ENCODE measurements at places on chromosomes 7 and 10. TPM values are rescaled to one million over a fixed set of nuclear protein-coding genes. Genes with fewer than 3 reads are reported as not detected.
A peak's percentile ranks its signal among the peaks of the same experiment; 100 is the strongest.

- DNase-seq = peak; percentile 75
These were observed 25.3 kb upstream of the CUX1 start for GRCh38 chr7:101792051-101792681.

- no peak for DNase-seq
These were observed 77.9 kb downstream of the CCNY start for GRCh38 chr10:35413985-35414861.

GRCh38 chr10:33441561-33441960, 107.1 kb upstream of the NRP1 start:
- DNase-seq = no peak

DNA sequence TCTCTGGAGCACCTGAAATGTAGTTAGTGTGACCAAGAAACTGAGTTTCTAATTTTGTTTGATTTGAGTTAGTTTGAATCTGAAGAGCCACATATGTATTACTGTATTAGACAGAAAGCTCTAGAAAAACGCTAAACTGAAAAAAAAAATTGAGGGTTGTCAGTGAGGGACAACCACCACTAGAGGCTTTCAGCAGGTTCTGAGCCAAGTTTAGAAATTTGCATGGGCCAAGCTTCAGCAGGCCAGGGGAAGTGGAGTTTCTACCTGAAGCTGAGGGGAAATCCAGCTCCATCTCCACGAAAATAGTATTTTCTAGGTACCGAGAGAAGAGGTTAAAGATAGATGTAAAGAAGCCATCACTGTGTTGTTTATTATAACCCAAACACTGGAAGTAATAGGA, 77.9 kb upstream of the PLXNA4 start:
- no peak for DNase-seq

DNA sequence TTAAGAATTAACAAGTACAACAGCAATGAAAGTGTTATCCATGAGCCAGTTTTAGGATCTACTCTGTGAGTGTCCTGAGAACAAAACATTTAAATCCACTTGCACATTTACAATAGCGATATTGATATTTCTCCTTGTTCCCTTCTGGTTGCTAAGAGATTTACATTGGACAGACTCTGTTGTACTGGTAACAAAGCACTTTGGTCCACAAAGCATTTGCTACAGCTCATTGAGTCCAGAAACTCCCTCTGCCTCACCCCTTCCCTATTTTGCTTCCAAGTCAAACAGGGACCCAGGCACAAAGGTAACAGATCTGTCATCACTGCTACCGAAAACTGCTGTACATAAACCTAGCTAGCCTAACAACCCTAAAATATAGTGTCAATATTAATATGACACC, 2.1 kb downstream of the ANK3 start:
- DNase-seq = peak; percentile 32

- DNase-seq = no peak
These were observed 84.1 kb downstream of the GNAI1 start for GRCh38 chr7:80218723-80219122.

GRCh38 chr10:113681533-113682470, 2.1 kb downstream of the CASP7 start:
- no peak for DNase-seq

Gene GSTO2
- 0.89 TPM for total RNA-seq

Gene ASB10
- 3.1 TPM for total RNA-seq

Gene ADIRF
- total RNA-seq = 9.7 TPM

Gene DOCK1
- 43.5 TPM for total RNA-seq

Data from muscle of leg (tissue), 16 donors.